HCT116 (cell line): ENCODE measurements at places on chromosomes 3 and 15. TPM values are rescaled to one million over a fixed set of nuclear protein-coding genes. Genes with fewer than 3 reads are reported as not detected.
A peak's percentile ranks its signal among the peaks of the same experiment; 100 is the strongest.

GRCh38 chr15:72685925-72686794, at the start of the genes BBS4 and HIGD2B:
Gene BBS4 (plus strand): TSS chr15:72686207. CDS start chr15:72686228, 21 bp downstream.
Gene HIGD2B (minus strand): TSS chr15:72686182. CDS start chr15:72676374, 9,808 bp downstream.
- peak; percentile 90 for DNase-seq

- no peak for DNase-seq
Measured at GRCh38 chr3:24111711-24112110, 166.6 kb downstream of the NR1D2 start.

- DNase-seq, result no peak
Measured at GRCh38 chr3:75631541-75631940, 32.6 kb upstream of the FRG2C start.

The SELENOK gene
- total RNA-seq, result 35.1 TPM

The MFN1 gene
- total RNA-seq, result 54.6 TPM

DNA sequence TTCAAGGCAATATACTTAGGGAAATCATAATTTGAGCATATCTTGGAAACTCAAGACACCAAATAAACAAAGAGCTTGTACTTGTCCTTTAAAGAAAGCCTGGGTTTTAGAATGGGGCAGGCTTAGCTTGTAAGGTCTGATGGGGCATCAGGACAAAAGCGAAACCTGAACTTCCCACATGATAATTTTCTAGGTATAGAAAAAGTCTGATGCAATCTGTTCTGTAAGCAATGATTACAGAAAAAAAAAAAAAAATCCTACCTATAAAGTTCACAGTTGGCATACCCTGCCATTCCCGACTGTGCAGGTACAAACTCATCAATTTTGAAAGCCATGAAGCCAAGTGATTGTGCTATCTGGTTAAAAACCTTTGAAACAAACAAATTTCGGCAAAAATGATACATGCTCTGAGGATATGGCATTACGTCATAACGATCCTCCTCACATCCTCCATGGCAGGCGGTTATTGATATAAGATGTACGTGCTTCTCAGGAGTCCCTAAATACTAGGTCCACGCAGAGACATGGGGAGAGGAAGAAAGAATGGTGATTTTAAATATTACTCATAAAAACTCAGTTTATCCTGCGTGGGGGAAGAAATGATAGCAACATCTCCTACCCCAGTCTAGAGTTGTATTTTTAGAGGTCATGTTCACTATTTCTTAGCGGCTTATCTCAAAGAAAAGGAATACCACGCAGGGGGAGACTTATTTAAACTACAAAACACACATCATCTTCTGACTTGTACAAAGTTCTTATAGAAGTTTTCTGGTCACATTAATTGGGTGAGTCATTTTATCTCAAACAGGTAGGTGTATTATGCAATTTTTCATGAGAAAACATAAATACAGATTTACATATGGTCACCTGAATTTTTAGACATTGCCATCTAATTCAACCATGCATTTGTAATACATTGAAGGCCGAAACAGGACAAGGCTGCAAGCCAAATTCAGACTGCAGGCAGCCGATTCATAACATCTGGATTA, 27.0 kb downstream of the MB21D2 start:
- no peak for DNase-seq

DNA sequence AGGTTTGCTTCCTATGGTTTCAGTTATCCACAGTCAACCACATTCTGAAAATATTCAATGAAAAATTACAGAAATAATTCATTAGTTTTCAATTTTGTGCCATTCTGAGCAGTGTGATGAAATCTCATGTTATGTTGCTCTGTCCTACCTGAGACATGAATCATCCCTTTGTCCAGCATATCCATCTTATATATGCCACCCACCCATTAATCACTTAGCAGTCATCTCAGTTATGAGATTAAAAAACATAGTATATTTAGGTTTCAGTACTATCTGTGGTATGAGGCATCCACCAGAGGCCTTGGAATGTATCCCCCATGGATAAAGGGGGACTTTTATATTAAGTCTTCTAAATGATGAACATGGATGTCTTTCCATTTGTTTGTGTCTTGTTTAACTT, 64.7 kb upstream of the PROK2 start:
- DNase-seq, result no peak
